Heart left ventricle (tissue), 16 donors: ENCODE measurements at places on chromosomes 3 and 15. TPM values are rescaled to one million over a fixed set of nuclear protein-coding genes. Genes with fewer than 3 reads are reported as not detected.

MUSTN1 gene
- total RNA-seq: 66.1 TPM

NTRK3 gene
- total RNA-seq: 4.7 TPM

FAM162A gene
- total RNA-seq: 122 TPM

SCN11A gene
- 0.09 TPM for total RNA-seq

SLC15A2 gene
- total RNA-seq: 5.7 TPM

CLDN18 gene
- total RNA-seq: not detected

ADAMTSL3 gene
- total RNA-seq: 9.3 TPM

PLSCR5 gene
- total RNA-seq: not detected

HTR3E gene
- total RNA-seq: not detected

ESYT3 gene
- 2.7 TPM for total RNA-seq

MEX3B gene
- 2.0 TPM for total RNA-seq

PCOLCE2 gene
- 65.0 TPM for total RNA-seq

SLC9C1 gene
- total RNA-seq: 3.8 TPM

ITIH1 gene
- not detected for total RNA-seq

EEF1AKMT4 gene
- 0.74 TPM for total RNA-seq

FSIP1 gene
- 1.8 TPM for total RNA-seq

CNTN6 gene
- not detected for total RNA-seq

CCR4 gene
- total RNA-seq: not detected

ILDR1 gene
- not detected for total RNA-seq

HYAL1 gene
- 95.0 TPM for total RNA-seq

SI gene
- total RNA-seq: not detected

UBAP1L gene
- total RNA-seq: 1.9 TPM

PIK3CB gene
- total RNA-seq: 23.4 TPM

TRPM1 gene
- total RNA-seq: not detected

SLC28A2 gene
- not detected for total RNA-seq

TLR9 gene
- total RNA-seq: not detected

C15orf62 gene
- 0.12 TPM for total RNA-seq

CNBP gene
- total RNA-seq: 600 TPM

TMEM207 gene
- not detected for total RNA-seq
